ENCODE measurements at places on chromosomes 7 and 10.

DNA sequence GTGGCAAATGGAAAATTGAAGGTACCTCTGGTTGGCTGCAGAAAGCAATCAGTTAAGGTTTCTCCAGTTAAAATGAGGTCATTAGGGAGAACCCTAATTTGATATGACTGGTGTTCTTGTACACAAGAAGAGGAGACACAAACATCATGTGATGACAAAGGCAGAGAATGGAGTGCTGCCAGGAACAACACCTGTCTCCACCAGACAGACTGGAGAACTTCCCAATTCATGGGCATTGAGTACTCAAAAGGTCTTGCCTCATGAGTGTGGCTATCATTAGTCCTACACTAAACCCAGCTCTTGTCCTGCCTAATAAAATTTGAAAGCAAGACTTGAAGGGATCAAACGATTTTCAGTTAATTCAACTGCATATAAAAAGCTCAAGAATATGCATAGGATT, 152.6 kb downstream of the PTPN20 start:
- no peak for DNase-seq

- DNase-seq, result peak; percentile 88
Observed at GRCh38 chr10:45421221-45422097, 47.4 kb downstream of the ALOX5 start.

GRCh38 chr10:92239600-92240288, 51.1 kb downstream of the CPEB3 start:
- peak; percentile 31 for DNase-seq

GRCh38 chr7:140316165-140316661, 82.1 kb downstream of the SLC37A3 start:
- DNase-seq, result no peak

DNA sequence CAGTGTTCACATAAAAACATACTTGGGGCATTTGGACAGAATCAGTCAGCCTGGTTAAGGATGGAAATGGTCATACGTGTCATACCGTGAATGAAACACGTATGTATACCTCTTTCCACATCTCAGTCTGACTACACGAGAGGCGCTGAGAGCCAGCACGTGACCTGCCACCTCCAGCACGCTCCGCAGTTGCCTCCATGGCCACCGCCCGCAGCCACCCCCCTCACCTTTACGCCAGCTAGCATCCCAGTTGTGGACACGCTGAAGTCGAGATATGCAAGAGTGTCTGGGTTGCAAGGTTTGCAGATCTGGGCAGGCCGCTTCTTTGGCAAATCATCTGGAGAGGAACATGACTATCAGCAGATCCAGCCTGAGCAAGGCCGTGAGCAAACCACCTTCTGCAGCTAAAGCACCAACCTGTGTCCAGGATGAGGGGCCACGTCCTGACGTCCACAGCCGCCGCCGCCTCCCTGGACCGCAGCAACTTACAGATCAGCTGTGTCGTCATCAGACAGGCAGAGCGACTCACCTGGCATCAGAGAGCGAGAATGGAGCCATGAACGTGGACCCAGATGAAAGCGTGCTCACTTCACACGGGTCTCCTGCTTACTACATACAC, 209.4 kb downstream of the ZMYND11 start:
- no peak for DNase-seq

DNA sequence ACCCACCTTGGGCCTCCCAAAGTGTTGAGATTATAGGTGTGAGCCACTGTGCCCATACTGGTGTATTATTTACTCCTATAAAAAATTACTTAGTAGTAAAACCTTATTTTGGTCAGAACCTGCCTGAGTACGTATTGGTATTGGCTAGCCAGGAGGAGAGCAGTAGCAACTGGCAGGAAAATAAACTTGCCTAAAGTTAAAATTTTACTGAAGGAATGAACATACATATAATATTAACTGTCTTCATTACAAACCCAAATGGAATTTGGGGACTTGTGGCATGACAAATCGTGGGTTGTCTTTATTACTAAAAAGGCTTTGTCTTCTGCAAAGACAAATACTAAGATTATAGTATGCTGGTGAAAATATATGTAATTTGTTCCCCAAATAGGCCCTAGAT, 8.4 kb downstream of the RAB18 start:
- DNase-seq, result no peak

DNA sequence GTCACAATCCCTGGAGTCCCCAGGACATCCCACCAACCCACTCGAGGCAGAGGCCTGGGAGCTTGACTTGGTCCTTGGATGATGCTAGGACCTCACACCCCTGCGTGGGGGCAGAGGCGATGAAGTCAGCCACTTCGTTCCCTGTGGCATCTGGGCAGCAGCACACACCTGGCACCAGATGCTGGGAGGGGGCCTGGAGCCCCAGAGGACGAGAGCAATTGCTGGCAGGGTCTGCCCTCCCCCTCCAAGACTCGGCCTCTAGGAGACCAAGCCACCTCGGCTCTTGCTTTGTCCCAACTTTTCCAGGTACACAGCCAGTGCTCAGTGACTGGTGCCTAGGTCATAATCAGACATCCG, 39.1 kb downstream of the DPYSL4 start:
- DNase-seq, result no peak
